ENCODE measurements at places on chromosomes 11 and 22.

GRCh38 chr11:11391796-11392463 is 38.9 kb upstream of the CSNK2A3 start:
- DNase-seq = no peak

GRCh38 chr11:71372693-71373657 is 75.2 kb downstream of the DHCR7 start:
- DNase-seq = no peak

GRCh38 chr11:82873919-82874333 is 26.3 kb downstream of the PRCP start:
- DNase-seq = no peak

- no peak for DNase-seq
Observed at GRCh38 chr22:36257308-36257707, 4.4 kb downstream of the APOL1 start.
